RPMI7951 (cell line): ENCODE measurements at places on chromosomes 5 and 9.

DNA sequence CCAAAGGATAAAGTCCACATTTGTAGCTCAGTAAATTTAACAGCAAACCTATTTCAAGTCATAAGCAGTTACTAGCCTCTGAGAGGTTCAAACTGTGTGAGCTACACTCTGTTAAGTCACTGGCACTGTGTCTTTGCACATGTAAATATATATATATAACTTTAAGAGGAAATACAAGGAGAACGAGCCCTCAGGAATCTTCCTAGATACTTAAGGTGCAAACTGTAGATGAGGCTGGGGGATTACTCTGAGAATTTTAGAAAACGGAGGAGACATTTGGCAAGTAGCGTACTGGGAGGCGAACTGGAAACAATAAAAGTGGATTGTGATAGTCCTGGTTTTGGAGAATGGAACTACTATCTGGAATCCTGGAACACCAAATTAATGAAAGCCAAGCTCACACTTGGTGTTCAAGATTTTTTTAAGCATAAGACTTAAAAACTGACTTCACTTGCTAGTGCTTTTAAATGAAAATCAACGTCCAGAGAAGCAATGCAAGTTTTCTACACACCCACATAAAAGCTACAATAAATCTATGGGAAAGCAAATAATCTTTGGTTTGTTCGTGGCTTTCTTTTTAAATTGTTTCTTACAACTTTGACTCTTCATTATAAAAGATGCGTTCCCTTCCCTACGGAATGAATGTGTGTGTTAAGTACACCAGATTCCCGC, 1057.0 kb upstream of the DMAC1 start:
- DNase-seq: no peak

DNA sequence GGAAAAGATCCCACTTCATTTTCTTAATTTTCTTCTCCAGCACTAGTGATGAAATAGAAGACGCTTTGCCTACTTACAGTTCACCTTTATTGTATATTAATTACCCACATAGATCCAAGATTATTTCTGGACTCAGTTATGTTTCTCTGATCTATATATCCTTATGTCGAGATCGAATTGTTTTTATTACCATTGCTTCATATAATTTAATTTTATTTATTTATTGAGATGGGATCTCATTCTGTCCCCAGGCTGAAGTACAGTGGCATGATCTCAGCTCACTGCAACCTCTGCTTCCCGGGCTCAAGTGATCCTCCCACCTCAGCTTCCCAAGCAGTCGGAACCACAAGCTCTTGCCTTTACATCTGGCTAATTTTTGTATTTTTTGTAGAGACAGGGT, 121.3 kb downstream of the UGCG start:
- DNase-seq: no peak

- DNase-seq: peak; percentile 19
Measured at GRCh38 chr5:149667084-149667828, 62.9 kb upstream of the PPARGC1B start.

DNA sequence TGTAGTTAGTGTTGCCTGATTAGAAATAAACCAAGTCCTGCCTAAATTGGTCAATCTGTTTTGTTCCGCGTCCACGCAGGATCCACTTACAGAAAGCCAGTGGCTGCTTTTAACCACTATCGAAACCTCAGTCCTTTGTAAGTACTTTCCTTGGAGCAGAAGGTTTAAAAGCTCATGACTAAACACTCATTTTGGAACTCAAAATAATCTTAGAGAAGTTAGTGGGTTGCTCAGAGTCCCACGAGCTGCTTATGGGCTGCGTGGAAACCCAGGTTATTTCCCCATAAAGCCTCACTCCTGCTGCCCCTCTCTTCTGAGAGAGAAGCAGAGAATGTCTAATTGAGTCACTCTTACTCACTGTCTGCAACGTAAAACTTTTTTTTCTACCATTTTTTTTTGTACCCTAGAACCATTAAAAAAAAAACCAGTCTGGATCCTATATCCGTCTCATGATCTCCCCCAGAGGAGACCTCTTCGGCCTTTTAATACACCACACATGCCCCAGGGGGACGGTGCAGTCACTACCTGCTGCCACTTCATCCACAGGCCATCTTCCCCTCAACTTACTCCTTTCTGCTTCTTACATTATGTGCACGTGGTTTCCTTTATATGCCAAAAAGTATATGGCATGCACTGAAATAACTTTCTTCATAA, 7.6 kb downstream of the BASP1 start:
- peak; percentile 39 for DNase-seq

DNA sequence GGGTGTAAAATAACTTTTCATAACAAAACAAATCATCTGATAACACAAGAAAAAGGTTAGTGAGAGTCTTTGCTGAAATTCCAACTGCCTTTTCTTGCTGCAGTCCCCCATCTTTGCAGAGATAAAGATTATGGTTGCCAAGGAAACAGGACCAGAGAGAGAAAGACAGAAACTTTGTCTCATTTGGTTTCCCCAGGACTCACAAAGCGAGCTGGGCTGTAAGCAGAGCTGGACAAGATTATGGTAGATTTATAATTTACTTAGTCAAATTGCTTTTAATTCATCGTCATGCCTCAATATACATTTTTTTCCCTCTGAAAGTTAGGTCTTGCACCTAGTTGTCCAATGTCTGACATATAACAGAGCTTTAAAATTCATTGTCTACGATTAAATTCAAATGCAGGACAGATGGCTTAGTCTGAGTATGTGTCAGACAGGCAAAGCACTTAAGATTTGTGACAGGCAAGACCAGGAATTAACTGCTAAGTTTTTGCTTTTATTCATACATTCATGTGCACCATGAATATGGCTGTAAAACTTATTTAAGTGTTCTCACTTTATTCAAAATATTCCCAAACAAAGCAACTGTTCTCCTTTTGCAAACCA, 17.4 kb downstream of the ENC1 start:
- no peak for DNase-seq

DNA sequence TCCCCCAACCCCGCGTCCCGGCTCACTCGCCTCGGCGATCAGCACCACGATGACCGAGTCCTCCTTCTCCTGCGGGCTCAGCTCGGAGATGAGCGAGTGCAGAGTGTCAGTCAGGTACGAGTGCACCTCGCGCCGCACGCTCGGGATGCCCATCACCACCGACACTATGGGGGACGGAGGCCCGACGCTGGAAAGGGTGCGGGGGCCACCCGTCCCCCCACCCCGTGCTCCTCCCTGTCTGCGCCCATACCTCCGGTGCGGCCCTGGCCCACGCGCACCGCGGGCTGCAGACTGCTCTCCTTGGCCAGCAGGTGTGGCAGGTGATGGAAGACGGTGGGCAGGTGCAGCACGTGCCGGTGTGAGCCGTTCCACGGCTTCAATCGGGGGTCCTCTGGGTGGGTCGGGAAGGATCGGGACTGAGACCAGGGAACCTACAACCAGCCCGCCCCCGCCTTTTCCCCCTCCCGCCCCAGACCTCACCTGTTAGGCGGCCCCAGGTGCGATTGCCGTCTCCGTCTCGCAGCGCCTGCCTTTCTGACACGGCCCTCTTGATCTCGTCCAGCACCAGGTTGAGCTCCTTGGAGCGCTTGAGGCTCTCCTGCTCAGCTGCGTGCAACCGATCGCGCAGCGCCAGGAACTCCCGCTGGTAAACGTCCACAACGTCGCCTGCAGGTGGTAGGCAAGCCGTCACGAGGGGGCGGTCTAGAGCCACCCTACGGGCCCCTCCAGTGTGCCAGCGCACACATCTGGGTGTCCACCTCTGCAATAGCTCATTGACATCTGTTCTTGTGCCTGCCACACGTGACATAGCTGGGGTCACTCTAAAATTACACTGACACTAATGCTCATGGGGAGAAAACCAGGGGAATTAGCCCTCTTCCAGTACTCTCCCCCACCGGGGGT, 5.1 kb downstream of the MGAT4B start:
- DNase-seq: no peak

DNA sequence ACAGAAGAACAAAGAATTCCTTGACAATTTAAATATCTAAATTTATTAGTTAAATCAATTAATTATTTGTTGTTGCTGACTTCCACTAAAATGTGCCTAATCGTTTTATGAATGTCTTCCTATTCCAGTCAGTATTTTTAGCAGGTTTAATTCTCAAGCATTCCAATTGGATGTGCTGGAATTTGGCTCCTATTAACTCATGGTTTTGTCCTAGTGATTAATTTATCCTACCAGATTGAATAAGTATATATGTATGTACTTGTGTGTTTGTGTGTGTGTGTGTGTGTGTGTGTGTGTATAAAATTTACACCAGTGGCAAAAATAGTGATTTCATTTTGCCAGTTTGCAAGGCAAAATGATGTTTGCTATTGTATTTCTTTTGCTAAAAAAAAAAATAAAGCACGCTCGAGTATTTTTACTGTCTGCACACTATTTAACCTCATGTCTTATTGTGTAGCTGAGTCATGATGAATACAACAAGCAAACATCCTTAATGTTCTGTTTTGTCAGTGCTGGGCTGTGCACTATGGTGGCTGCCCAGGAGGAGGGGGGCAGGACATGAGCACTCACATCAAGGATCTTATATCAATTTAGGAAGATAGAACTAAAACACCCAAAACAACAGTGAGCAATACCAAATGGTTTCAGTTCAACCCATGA, 375.5 kb downstream of the PDE4D start:
- peak; percentile 69 for DNase-seq

DNA sequence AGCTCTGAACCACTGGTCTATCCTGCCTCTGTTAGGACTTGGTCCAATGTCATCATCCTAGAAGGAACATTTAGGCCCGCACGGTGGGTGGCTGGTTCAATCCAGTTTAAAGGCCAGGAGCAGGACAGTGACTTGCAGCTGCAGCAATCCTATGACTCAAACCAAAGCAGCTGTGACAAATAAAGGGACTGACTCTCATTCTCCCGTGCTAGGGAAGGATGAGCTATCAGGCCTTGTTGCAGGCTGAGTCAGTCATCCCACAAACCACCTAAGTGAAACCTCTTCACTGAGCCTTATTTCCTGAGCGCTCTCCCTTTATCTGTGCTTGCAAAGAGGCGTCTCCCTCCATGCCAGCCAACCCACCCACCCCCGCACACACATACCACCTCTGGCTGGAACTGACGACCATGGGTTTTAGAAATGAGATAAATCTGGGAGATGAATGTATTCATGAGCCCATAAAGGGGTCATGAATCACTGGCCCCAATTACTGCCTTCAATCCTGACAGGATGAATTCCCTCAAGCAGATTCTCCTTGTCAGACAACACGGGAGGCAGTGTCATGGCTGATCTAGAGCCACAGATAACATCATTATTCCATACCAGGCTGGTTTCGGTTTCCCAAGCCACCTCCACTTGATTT, 93.4 kb downstream of the KCNIP1 start:
- DNase-seq: peak; percentile 98

- DNase-seq: peak; percentile 51
Measured at GRCh38 chr9:79053598-79053997, 518.2 kb upstream of the TLE4 start.

DNA sequence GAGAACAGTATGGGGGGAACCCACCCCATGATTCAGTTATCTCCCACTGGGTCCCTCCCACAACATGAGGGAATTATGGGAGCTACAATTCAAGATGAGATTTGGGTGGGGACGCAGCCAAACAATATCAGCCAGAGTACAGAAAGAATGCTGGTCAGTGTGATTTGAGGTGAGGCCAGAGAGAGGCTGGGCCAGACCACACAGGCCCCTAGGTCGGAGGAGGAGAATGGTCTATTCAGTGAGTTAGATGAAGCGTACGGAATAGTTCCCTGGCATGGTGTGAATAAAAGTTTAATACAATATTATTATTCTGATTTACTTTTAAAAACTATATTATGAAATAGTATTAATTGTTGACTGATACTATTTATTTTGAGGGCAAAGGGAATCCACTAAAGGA, 39.7 kb downstream of the PCSK5 start:
- DNase-seq: no peak

GRCh38 chr5:146721073-146721815, 157.3 kb downstream of the PPP2R2B start:
- DNase-seq: no peak

GRCh38 chr9:114367772-114368569, 19.8 kb downstream of the AKNA start:
- DNase-seq: no peak

DNA sequence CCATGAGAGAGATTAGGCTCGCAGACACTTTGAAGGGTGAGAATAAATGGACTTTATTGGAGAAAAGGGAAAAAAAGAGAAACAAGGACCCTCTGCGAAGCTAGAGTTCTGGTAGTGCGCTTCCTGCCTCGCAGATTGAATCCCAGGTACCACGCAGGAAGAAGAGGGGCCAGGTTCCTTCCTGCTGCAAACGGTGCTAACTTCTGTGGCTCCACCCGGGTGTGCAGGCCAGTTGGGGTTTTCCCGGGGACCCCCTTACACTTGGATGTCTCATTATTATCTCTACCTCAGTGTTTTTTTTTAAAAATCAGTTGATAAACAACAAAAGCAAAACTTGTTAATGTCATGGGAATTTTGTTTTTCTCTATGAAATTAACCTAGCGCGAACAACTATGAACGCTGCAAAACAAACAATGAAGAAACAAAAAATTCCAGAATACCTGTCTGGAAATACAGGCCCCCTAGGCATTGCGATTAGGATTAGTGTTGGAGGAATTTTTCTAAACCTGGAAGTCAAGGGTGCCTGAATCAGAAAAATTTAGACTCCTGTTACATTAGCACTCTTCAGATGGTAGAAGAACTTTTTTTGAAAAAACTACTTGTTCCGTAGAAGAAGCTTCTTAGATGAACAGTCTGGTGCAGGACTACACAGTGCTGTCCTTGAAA, 414.5 kb downstream of the MAN2A1 start:
- DNase-seq: no peak
